Transverse colon (tissue), 4 donors: ENCODE measurements at places on chromosomes 6 and 20. TPM values are rescaled to one million over a fixed set of nuclear protein-coding genes. Genes with fewer than 3 reads are reported as not detected.
A peak's percentile ranks its signal among the peaks of the same experiment; 100 is the strongest.

The SRMS gene
- total RNA-seq: not detected

The MMP24 gene
- total RNA-seq: 0.32 TPM

The SIRPA gene
- total RNA-seq: 25.4 TPM

The APOM gene
- total RNA-seq: 2.2 TPM

The PIGU gene
- 22.3 TPM for total RNA-seq

The FRS3 gene
- total RNA-seq: 3.3 TPM

DNA sequence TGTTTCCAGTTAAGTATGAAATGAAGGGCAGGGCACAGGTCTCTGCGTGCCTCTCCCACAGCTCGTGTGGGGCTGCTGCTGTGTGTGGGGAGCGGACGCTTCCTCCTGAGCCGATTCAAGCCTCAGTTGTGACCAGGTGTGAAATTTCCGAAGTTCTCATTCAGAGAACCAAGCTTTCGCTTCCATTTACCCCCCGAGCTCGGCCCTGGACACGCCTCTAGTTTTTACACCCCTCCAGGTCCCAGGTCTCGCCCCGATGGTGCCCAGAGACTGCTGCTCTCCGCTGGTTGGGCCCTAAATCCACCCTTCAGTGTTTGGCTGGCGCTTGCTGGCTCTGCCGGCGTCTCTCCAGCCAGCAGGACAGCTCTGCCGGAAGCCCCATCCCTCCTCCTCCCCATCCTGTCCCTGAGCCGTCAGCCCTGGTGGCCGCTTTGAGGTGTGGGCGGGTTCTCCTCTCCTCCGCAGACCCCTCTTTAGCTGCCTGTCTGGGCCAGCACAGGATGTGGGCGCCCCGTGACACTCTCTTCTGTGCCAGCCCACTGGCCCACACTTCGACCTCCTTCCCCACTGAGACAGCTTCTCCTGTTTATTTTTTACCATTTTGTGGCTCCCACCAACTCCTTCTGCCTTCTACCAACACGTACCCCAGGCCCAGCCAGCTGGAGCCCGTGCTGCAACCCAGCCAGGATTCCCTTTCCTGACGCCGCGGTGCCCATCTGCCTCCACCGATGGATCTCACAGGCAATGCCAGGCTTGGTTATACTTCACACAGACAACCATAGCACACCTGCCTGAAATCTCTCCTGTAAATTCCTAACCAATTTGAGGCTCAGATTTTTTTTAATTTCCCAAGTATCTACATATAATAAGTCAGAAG is 142.8 kb downstream of the DLL1 start:
- DNase-seq: peak; percentile 28

- no peak for DNase-seq
These were observed 86.9 kb downstream of the C6orf118 start for GRCh38 chr6:165222315-165223025.

- no peak for DNase-seq
These were observed 32.5 kb downstream of the SUN5 start for GRCh38 chr20:32971703-32972161.

GRCh38 chr6:43683708-43684455 is 3.7 kb downstream of the MRPS18A start:
- no peak for DNase-seq

GRCh38 chr6:104908031-104908887 is 48.5 kb upstream of the HACE1 start:
- no peak for DNase-seq

DNA sequence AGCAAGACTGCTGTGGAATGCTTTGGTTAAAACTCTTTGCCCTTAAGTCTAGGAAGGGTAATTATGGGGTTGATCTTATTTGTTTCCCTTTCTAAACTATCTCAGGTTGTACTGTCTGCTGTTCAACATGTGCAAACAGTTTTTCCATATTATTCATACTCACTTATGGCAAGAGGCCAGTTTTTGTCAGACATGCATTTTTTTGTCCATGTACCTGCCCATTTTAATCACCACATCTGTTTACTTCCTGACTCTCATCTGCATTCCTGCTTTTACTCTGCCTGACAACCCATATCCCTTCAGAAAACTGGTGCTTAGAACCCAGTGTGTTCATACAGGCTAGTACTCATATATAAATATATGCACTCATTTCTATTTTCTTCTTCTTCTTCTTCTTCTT is 80.3 kb downstream of the LPA start:
- no peak for DNase-seq

DNA sequence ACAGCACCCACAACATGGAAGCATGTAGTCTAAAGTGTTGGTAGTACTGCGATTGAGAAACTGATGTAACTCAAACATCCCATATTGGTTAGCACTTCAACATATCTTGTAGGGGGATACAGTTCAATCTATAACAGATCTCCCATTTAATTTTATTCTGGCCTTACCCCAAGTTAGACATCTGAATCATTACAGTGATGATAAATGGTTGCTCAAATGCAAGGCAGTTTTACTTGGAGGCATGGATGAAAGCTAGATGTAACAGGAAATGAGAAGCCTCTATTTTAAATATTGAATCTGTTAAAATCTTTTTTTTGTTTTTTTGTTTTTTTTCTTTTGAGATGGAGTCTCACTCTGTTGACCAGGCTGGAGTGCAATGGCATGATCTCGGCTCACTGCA is 44.2 kb upstream of the FAM50B start:
- DNase-seq: no peak

DNA sequence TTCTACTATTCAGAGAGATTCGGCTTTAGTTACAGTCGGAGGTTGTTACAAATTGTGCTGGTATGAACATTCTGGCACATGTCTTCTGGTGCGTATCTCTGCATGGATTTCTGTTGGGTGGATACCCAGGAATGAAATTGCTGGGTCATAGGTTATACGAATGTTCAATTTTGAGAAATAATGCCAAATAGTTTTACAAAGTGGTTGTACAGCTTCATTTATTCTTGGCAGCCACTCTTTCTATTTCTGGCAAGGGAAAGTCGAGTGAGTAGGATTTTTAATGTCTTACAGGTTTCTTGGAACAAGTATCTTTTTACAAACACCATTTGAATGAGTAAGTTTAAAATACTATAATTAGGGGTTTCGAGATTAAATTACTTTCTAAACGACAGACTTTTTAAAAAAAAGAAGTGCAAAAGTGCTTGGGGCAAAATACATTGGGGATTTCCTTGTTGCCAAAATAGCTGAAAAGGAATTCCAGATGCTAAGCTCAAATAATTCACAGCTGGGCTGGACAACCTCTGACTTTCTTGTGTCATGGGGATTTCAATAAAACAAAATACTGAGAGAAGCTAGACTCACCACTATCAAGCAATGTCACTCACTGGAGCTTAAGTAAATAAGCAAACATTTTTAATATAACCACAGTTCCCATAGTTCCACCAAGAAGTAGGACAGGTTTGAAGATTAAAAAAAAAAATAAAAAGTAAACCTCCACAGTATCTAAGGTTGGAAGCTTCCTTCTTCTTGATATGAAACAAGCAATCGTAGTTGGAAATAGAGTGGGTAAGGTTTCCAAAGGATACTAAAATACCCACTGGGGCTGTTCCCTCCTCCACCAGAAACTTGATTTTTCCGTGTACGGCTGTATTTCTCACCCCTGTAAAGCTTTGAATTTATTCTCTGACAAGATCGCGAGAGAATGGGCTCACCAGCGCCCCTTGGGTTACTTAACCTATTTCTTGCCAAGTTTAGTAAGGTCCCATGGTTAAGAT is 21.6 kb upstream of the GFOD1 start:
- DNase-seq: no peak

- DNase-seq: no peak
These were observed 108.1 kb downstream of the RNF144B start for GRCh38 chr6:18495236-18495635.

- DNase-seq: no peak
These were observed 223.4 kb upstream of the TAB2 start for GRCh38 chr6:149094156-149094555.

DNA sequence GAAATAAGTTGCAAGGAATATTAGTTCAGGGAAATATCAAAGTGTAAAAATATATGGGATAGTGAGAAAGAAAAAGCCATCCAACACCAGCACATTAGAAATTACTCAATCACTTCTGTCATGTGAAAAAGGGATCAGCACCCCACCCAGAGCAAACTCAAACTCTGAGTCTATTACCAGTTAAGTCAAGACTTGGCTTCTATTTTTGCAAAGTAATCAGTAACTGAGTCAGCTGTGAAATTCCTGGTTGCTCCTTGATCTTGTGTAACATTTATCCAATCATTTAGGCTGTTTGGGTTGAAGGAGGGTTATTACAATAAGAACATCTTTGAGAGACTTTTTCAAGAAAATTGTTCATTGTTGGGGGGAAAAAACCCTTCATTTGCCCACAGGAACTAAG is 51.2 kb downstream of the SLC22A23 start:
- DNase-seq: no peak

- no peak for DNase-seq
These were observed 59.7 kb downstream of the TMEM200A start for GRCh38 chr6:130425537-130425936.

DNA sequence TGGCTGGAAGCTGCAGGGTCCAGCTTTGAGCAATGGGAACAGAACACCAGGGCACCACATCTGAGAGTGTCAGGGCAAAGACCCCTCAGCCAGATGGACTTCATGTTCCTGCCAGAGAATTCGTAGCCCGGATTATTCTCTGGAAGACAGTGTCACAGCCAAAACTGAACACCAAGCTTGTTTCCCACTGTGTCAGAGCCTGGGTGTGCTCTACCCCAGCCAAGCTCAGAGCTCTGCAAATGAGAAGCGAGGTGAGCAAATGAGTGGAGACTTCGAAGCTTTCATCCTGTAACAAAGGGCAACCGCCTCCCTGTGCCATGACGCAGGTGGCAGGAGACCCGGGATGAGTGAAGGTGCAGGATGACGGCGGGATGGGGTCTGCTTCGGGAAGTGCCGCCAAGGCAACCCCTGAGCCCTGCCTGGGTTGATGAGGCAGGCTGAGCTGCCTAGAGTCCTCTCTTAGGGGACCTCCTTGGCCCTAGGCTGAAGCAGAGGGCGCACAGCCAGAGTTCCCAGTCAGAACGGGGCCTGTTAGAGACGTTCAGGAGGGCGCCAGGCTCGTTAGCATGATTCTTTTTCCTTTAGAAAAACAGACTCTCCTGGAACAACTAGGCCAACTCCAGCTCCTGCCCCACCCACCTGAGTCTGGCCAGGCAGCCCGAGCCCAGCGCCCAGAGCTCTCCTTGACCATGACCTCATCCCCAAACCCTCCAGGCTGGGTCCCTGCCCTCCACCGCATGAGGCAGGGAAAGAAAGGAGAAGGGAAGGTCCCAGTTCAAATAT is 187.7 kb downstream of the SOD2 start:
- DNase-seq: no peak
